Suprapubic skin (tissue), 4 donors: ENCODE measurements at places on chromosomes 3 and 15.

GRCh38 chr3:40302784-40303183, 6.7 kb upstream of the EIF1B start:
- DNase-seq, result no peak
- no peak overlapping the region for H3K4me3 ChIP-seq
- no peaks in the 10 kb centered on the region for H3K4me1 ChIP-seq
- H3K36me3 ChIP-seq, result no peaks in the 10 kb centered on the region

GRCh38 chr15:69141286-69141701, 19.1 kb upstream of the GLCE start:
- H3K27ac ChIP-seq, result no peak overlapping the region
- H3K36me3 ChIP-seq, result no peaks in the 10 kb centered on the region
- peaks cover 20% of the 10 kb centered on the region for H3K27me3 ChIP-seq
- no peak overlapping the region for H3K4me3 ChIP-seq

- no peak for DNase-seq
- H3K4me3 ChIP-seq, result no peak overlapping the region
- no peaks in the 10 kb centered on the region for H3K4me1 ChIP-seq
- H3K27ac ChIP-seq, result no peak overlapping the region
Measured at GRCh38 chr3:44074181-44074580, 167.5 kb upstream of the TOPAZ1 start.

- H3K4me1 ChIP-seq, result peaks cover 28% of the 10 kb centered on the region
- H3K27me3 ChIP-seq, result no peaks in the 10 kb centered on the region
- peaks cover 1% of the 10 kb centered on the region for H3K36me3 ChIP-seq
- H3K27ac ChIP-seq, result peak within 1 kb of the TSS; percentile 98
- H3K4me3 ChIP-seq, result peak within 1 kb of the TSS; percentile 99
Measured at GRCh38 chr3:138187296-138188012, at the start of gene ARMC8. ARMC8 (plus strand) TSS chr3:138187301; CDS start chr3:138187555, 254 bp downstream.

DNA sequence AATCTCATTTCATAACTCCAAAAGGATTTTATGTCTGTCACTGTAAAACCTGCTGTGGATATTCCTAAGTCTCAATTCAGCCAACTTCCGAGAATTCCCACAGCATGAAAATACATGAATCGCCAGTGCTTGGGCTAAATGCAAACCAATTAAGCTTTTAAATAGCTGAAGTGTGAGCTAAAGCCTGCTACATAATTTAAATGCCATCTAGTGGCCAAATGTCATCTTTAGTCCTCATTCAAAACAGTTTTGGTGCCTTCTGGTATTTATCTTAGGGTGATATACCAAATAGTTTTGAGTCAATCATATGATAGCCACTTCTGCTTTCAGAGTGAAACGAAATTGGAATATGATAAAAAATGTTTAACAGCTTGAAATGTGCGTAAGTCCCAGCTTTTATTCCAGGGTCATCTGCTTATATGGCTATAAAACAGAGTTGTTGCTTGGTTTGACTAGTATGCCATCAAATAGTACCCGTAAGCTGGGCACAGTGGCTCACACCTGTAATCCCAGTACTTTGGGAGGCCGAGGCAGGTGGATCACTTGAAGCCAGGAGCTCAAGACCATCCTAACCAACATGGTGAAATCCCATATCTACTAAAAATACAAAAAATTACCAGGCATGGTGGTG, 41.8 kb upstream of the CCNL1 start:
- H3K4me3 ChIP-seq, result no peak overlapping the region
- H3K4me1 ChIP-seq, result peaks cover 4% of the 10 kb centered on the region
- DNase-seq, result no peak

DNA sequence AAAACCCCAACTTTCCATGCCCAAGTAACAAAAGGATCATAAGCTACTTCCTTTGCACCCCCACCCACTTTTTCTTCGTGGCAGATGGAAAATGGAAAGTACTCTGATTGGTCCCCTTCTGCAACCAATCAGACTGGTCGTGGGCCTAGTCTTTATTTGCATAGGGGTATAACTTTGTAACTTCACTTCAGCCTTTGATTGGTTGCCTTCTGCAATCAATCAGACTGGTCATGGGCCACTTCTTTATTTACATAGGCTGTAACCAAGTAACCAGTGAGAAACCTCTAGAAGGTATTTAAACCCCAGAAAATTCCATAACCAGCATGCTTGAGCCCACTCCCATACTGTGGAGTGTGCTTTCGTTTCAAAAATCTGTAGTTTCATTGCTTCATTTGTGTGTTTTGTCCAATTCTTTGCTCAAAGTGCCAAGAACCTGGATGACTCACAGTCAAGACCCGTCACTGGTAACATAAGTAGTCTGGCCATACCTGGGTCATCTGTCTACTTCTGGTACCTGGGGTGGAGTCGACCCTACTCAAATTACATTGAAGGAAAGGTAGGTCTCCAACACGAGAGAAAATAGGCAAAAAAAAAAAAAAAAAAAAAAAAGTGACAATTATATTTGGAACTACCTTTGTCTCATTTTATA, 41.9 kb downstream of the CMTM8 start:
- H3K4me1 ChIP-seq, result peaks cover 22% of the 10 kb centered on the region
- no peak for DNase-seq
- no peaks in the 10 kb centered on the region for H3K27me3 ChIP-seq
- no peaks in the 10 kb centered on the region for H3K36me3 ChIP-seq
- no peak overlapping the region for H3K27ac ChIP-seq
